Kidney epithelial cell (primary cell): ENCODE measurements at places on chromosomes 12 and 14.

GRCh38 chr12:3523058-3523457 is 32.1 kb downstream of the PRMT8 start:
- DNase-seq, result no peak

DNA sequence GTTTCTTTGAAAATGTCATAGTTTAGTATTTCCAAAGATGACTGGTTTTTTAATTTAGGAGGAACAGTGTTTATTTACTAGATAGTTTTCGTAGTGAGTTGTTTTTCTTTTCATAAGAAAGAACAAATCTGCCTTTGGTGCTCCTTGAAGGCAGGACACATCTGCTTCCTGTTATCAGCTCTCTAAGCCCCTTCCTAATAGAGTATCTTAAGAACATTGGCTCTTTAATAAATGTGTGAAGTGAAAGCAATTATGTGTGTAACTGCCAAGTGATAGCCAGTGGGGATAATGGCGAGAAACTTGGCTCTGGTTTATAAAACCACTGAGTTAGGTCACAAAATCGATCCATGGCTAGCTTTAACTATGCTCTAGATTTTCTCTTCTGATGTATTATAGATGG is 23.5 kb upstream of the PPFIBP1 start:
- DNase-seq, result no peak

DNA sequence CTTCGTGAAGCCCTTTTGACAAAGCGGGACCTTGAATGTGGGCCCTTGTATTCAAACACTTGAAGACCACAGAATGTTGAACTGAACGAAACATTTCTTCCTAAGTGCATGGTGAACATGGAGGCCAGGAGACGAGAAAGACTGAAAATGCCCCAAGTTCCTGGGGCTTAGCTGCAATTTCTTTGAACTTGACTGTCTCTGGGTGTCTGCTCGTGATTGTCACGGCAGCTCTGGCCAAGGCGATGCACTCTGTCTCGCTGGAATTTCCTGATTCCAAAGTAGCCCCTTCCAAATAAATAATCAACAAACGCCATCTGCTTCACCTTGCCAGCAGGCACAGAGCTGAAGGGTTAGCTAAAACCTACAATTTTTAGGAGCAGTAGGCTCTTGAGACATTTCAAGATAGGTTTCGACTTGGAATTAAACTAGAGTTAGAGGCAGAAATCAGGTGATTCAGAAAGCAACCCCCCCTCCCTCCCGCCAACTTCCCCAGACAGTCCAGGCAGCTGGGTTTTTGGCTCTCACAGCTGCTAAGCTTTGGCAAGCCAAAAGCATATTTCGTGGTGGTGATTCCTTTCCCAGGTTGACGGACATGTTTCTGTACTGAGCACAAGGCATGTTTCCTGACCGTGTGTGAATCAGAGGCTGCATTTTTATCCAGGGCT is 13.5 kb upstream of the IRF2BPL start:
- DNase-seq, result no peak

DNA sequence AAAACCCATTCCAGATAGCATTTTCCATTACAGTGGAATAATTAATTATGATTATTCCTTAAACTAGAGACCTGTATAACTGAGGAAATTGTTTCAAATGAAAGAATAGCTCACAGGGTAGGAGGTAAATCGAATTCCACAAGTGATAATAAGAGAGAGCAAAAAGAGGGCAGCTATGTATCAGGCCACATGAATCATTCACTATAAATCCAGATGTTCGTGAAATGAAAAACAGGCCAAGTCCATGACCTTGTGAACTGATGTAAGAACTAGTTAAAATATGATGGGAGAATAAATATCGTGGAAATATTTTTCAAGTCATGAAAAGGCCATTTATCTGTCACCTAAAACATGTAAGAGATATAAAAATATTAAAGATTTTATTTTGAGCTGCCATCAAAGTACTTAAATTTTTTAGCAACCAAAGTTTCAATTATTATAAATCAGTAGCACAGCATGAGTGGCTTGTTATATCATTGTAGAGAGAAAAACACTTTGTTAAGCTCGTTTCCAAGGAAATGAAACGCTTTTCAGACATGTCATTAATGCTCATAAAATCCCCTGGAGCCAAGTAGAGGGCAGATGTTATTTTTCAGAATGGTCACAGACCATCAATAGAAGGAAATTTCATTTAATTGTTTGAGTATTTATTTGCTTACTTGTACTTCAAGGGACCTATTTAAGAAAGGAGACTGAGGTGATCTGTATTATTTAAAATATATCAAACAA is 120.6 kb upstream of the CDKN3 start:
- no peak for DNase-seq

DNA sequence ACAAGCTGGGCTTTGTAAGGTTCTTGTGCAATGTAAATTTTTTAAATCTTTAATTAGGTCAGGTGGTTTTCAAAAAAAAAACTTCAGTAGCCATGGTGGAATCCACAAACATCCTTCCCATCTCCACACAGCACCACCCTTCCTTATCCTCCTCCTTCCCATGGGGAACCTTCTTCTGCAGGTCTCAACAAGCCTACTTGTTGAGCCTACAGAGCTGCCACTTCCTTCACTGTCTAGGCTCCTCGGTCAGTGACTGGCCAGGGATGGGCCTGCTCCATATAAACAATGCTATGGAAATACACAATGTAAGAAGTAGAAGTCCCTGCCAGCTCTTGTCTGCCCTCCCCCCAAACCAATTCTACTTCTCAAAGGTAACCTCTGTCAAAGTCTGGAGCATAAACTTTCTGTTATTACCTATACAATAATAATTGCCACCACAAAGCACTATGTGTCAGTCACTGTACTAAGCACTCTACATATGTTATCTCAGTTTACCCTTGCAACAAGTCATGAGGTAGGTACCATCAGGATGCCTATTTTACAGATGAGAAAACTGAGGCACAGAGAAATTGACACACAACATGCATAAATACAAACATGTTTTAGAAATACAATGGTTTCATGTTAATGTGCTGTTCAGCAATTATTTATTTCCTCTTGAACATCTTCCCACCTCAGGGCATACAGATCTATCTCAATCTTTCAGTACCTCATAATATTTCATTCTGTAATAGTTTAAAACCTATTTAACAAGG is 17.4 kb downstream of the LIMA1 start:
- DNase-seq, result no peak

DNA sequence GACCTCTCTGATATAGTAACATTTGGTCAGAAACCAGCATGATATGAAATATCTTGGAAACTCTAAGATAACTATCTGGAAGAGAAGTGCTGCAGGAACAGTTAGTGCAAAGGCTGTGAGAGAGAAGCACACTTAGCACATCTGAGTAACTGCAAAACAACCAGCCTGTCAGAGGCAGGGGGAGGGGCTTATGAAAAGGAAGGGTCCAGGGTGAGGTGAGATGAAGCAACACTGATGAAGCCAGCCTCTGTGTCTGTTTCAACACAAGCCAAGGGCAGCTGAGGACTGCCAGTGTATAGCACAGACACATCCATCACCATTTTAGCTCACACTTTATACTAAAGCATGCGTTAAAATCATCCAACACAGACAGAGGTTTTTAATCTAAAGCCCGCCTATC is 37.4 kb upstream of the OVCH1 start:
- DNase-seq, result no peak

DNA sequence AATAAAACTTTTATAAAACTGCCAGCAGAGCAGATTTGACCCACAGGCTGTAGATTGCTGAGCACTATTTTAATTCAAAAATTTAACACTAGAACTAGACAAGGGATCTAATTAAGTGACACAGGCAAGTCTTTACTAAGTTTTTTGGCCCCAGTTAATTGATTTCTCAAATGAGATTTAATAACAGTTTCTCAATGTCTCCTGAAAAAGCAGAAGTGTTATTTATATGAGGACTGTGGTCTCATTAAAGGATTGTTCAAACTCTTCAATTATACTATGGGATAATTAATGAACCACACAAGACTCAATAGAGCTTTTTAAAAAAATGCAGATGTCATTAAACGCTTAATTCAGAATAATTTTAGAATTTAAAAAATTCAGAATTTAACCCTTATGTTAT is 1.9 kb downstream of the HEATR5A start:
- DNase-seq, result no peak

DNA sequence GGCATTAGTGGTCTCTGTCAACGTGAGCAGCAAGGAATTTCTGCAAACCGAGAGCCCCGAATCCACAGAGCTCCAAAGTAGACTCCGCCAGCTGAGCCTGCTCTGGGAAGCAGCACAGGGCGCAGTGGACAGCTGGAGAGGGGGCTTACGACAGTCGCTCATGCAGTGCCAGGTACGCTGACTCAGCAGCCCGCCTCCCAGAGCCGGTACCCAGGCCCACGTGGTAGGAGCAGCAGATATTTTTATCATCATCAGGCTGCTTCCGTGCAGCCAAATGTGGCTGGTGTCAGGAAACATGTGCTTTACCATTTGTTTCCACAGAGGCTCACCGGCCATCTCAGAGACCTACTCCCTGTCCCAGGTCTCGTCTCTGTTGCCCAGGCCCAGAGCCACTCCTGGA is 73.7 kb downstream of the ESR2 start:
- no peak for DNase-seq

GRCh38 chr12:126974779-126975178 is 1292.2 kb upstream of the TMEM132C start:
- no peak for DNase-seq

GRCh38 chr12:54641089-54641488 is 6.4 kb upstream of the LACRT start:
- DNase-seq, result no peak

DNA sequence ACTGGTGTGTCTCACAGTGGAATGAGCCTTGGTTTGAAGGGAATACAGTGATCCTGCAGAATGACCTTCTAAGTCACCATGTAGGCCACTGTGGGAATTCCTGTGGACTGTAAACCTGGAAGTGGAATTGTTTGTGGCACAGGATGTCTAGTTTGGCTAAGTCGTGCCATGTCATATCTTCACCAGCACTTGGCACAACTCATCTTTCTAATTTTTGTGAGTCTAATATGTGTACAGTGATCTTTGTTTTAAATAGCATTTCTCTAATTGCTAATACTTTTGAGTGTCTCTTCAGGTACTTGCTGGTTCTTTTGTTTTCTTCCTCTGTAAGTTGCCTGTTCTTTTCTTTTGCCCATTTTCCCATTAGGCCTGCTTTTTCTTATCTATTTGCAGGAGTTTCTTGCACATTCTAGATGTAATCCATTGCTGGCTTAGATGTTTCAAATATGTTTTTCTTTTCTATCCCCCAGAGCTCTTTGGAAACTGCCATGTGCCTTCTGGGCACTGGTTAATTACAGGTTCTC is 112.7 kb downstream of the VRK1 start:
- no peak for DNase-seq

DNA sequence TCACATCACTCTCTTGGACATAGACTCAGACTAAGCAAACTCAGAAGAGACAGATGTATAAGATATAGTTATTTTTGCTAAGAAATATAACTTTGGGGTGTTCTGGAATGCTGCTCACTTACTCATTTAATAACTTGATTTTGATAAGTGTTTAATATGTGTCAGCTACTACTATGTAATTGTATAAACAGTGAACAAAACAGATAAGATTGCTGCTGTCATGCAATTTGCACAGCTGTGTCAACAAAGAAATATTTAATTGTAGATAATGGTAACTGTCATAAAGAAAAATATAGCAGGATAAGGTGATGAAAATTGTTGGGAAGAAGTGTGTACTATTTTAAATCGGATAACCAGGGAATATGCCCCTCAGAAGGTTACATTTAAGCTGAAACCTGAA is 84.1 kb upstream of the ZDHHC17 start:
- no peak for DNase-seq

DNA sequence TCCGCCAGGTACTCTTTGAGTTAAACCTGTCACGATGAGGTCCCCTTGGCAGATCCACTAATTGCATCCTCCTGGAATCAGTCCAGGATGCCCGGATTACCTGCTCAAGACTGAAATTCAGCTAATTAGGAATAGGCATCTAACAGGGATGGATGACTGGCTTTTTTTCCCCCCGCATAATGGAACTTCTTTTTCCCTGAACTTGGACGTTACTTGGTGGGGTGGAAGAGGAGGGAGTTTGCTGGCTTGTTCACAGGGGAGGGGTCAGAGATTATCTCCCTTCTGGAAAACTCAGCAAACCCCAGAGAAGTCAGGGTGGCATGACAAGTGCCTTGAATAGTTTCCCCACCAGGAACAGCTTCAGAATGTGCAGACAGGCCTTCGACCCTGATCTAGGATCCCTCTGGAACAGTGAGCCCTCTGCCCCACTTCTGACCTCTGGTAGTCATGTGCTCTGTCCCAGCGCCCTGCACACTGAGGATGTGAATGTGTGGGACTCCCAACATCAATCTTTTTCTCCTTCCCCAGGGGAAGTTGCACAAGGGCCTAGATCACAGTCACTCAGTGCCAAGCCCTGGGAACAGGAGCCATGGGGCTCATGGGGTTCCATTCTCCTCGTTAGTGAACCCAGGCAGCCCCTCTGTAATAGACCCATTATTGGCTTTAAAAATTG is 142.5 kb downstream of the SMOC1 start:
- no peak for DNase-seq

DNA sequence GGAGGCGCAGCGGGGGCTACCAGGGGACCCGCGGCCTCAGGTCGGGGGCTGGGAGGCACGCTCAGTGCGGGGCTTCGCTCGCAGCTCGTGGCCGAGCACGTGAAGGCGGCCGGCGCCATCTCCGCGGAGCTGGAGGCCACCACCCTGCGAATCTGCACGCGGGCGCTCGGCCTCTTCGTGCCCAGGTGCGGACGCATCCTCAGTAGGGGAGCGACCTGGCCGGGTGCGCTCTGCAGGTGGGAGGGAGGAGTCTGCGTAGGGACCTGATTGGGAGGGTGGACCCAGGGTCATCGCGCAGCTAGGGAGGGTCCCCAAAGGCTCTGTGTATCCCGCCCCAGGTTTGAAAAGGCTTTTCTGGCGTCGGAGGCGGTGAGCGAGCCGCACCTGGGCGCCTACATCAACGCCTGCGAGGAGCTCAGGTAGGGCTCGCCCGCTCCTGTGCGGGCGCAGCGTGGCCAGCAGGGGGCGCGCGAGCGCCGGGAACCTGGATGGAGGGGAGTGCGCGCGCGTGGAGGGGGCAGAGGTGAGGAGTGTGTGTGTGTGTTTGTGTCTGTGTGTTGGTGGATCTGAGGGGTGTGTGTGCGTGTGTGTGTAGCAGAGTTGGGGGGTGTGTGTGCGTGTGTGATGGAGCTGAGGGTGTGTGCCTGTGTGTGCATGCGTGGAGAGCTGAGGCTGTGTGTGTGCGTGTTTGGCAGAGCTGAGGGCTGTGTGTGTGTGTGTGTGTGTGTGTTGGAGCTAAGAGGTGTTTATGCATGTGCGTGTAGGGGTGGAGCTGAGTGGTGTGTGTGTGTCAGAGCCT is 10.3 kb downstream of the EXOC3L4 start:
- DNase-seq, result no peak

GRCh38 chr14:97866664-97867063 is 1069.5 kb downstream of the VRK1 start:
- DNase-seq, result no peak

GRCh38 chr12:3263939-3264922 is 187.1 kb downstream of the TSPAN9 start:
- DNase-seq, result no peak

DNA sequence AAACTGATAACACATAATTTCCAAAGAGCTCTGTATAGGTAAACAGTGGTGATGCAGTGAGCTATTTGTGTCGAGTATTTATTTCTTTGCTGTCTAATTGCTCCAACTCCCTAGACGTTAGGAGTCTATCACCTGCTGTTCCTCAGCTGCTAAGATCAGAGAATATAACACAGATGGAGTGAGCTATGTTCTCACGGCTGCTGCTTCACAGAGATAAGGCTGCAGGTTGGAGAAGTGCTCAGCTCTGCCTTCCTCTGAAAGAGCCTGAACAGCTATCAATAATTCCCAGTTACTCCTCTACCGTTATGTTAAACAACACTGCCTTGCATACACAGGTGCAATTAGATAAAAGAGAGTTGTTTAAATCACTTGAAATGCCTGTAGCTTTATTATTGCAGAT is 103.2 kb upstream of the MDGA2 start:
- DNase-seq, result no peak

GRCh38 chr14:80956102-80956501 is 681 bp downstream of the TSHR start:
- no peak for DNase-seq
